ENCODE measurements at places on chromosomes 7 and 10.
A peak's percentile ranks its signal among the peaks of the same experiment; 100 is the strongest.

DNA sequence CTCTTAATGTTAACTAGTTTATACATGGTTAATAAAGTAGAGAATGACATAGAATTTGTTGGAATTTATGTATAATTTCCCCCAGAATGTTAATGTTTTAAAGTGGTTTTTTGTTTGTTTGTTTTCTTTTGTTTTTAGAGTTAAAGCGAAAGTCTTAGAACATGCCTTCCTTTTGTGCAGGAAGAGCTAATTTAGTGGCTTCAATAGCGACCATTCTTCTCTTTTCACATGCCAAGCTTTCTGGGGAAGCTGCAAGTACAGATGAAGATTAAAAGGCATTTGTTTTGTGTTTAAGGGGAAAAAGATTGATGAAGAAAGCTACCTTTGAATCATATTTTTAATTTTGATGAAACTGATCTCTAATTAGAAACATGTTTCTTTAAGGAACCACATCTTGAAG, 256.3 kb upstream of the CSTF2T start:
- no peak for DNase-seq

- no peak for DNase-seq
Measured at GRCh38 chr10:122263971-122264370, 7.1 kb upstream of the BTBD16 start.

DNA sequence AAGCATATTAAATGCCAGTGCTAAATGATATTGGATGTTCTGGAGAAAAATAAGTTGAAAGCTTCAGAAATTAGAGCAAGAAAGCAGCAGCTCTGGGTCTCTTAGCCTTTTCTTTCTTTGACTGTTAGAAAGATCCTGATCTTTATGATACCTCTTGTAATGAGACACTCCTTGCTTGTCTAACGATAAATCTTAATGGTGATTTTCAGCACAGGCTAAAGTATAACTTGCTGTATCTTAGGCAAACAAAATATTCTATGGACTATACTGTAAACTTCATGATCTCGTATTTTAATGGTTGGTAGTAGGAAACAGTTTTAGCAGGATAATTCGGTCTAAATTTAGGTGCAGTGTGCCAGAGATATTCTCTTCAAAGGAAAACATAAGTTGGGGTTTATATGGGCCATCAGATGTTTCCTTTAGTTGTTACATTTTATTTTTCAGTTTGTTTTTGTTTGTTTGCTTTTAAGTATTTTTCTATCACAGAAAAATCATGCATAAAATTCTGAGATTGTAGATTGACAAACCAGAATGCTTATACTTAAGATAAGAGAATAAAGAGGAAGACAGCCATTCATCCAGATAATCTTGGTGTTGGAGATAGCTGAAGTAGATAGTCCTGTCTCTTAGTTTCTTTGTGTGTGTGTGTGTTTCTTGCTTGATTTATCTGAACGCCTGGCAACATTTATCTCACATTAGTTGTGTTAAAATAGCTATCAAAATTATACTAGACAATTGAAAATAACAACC, 4.7 kb downstream of the CASD1 start:
- DNase-seq: peak; percentile 21

- no peak for DNase-seq
Measured at GRCh38 chr7:5638994-5639393, 142.5 kb downstream of the RNF216 start.

DNA sequence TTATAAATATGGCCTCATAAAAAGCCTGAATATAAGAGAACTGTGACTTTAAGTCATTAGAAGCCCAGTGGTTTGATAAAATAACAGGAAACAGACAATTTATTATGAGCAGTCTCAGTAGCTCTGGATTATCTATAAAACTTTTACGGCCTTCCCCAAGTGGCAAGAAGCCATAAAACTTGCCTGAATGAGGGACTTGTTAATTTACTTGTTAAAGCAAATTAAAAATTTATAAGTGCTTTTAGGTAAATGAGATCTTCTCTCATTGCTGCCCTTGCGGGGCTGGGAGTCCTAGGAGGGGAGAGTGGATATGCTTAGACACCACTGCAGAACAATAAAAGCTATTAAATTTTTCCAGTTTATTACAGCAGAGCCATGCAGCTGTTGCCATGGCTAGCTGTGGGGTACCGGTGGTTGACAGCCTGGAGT, 499.9 kb downstream of the AUTS2 start:
- no peak for DNase-seq

DNA sequence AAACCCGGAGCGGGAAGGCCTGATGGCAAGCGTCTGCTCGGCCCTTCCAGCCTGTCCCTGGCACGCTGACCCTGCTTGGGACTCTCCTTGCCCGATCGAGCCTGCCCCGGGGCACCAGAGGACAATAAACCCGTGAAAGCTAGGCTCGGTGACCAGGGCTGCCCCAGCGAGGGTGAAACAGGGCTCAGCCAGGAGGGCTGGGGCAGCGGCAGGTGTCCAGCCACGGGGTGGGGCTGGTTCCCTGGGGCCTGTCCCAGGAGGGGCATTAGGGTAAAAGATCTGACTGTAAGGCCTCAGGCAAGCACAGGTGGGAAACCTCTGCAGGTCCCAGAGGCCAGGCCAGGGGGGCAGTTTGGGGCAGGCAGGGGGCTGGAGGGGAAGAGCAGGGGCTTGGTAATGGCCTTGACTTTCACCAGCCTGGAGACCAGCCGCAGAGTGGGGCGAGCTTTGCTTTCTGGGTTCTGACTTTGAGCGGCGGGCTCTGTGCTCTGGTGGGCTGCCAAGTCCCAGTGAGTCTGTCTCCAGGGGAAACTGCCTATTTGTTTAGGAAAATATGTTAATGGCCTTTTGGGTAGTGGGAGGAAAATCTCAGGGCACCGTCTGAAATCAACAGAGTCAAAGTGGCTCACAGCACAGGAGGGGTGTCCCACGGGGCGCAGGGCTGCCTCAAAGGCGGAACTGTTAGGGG, 68.2 kb upstream of the INPP5A start:
- no peak for DNase-seq

DNA sequence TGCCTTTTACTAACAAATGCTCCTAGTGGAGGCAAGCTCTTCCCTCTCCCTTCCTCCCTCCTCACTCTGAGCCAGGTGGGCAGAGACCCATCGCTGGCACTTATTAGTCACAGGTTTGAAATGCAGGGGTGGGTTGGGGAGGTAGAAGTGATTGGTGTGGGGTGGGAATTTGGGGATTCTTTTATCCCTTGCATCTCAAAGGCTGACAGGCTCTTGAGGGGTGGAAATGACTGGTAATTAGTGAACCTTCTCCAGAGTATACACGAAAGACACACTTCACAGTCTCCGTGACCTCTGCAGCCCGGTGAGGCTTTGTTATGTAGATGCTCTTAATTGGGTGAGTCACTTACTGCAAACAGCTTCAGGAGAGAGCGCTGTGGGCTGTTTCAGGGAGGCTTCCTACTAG, 13.9 kb upstream of the LRMDA start:
- no peak for DNase-seq

- DNase-seq: no peak
Measured at GRCh38 chr7:150442811-150443210, 7.6 kb upstream of the GIMAP8 start.

GRCh38 chr7:40101201-40101600, 33.2 kb downstream of the MPLKIP start:
- no peak for DNase-seq

DNA sequence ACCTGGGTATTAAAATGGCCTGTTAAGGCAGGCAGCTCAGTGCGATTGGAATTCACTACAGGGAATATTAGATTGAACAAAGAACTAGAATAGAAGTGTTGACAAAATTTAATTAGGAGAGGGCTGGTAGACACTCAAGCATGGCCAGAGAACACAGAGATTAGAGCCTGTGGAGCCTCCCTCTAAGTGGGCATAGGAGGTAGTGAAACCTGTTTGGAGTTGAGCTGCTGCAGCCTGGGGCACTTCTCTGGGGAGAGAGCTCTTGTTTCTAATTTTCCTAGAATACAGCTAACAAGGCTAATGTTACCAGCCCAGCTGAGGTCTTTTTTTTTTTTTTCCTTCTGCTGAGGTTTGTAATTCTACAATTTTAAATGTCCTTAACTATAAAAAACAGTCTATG, 46.4 kb downstream of the TMEM168 start:
- no peak for DNase-seq

DNA sequence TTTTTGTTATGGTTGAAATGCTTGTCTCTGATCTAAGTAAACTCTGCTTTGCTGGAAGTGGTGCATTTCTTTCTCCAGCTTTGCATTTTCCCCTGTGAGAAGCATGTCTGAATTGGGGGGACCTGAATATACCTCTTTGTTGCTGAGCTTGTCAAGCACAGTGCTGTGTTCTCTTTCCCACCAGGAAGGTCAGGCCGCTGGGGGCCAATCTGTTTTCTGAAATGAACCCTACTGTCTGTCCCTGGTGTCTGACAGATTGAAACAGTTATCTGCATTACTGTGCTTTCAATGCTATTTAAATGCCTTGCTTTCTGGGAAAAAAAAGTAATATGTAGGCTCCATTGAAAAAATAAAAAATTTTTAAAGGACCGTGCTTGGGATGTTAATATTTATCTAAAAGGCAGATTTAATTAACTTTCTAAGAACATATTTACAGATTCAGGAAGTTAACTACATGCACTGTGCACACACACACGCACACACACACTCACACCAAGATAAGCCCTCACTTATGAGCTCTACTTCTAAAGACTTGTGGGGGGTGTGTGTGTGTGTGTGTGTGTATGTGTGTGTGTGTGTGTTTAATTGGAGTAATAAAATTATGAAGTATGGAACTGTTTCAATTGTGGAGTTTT, 127.0 kb upstream of the FZD1 start:
- no peak for DNase-seq

DNA sequence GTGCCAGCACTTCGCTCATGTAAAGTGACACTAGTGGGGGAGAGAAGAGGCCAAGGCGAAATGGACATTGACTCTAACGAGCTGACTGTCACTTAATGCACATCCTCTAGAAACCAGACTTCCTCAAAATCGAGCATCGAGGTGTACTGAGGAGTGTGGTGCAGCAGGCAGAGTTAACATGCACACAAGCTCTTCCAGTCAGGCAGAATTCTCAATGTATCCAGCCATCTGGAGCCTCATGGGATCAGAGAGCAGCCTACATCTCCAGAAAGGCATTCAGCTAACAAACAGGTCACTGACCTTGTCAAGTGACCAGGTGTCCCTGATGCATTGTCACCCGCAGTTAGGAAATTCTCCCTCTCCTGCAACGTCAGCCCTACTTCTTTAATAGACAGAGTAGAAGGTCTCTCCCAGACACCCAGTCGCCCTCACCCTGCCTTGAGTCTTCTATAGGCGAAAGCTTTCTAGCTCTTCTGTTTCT, 259.8 kb upstream of the AOAH start:
- no peak for DNase-seq

DNA sequence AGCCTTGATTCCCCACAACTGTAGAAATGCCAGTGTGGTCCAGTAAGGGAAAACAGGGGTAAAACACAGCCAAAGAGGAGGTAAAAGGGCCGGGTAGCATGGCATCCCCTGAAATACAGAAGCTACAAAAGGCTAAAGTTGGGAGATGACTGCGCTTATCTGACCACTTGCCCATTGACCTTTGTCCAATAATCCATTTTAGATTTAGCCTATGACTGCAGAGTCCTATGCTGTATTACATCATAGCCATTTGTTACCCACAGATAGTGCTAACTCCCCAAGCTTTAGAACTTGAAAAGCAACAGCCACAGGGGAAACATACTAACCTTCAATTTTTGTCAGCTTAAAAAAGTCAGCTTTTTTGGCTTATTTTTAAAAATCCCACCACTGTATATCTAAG, 26.2 kb downstream of the MTPN start:
- DNase-seq: no peak

GRCh38 chr7:105892387-105892786, 16.0 kb upstream of the ATXN7L1 start:
- DNase-seq: no peak

GRCh38 chr7:34758111-34758601, 100.1 kb downstream of the NPSR1 start:
- DNase-seq: no peak

DNA sequence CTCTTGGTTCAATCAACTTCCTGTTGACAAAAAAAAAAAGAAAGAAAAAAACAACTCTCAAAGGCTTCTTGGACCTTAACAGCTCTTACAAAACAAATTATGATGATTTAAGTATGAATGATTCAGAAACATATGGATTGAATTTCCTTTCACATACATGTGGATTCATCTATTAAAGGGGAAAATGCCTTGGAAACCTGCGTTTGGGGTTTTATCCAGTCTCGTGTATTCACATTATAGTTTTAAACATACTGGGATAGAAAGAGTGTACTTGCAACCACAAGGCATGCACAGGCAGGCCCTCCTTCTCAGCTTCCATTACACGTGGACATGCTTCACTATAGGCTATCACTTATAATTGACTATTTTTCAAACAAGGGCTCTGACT, 286.7 kb downstream of the INHBA start:
- no peak for DNase-seq

GRCh38 chr10:74213571-74214162, 62.6 kb downstream of the ADK start:
- no peak for DNase-seq

DNA sequence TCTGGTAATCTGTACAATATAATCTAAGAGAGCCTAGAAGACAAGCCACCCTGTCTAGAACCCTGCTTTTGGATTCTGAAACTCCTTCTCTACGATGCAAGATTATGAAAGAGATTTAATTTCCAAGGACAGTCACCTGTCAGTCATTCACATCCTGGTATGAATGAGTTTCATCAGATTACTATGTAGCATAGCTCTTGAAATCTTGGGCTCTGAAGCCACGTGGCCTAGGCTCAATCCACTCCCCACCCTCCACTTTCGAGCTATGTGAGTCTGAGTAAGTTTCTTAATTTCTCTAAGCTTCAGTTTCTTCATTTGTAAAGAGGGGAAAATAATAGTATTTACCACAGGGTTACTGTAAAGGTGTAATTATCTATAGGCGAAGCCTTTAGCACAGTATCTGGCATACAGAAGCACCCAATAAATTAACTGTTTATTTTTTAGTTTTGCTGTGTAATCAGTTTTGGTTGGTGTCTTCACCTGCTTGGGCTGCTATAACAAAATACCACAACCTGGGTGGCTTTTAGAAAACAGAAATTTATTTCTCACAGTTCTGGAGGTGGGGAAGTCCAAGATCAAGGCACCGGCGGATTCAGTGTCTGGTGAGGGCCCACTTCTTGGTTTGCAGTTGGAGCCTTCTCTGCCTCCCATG, 71.3 kb downstream of the MYOF start:
- no peak for DNase-seq

DNA sequence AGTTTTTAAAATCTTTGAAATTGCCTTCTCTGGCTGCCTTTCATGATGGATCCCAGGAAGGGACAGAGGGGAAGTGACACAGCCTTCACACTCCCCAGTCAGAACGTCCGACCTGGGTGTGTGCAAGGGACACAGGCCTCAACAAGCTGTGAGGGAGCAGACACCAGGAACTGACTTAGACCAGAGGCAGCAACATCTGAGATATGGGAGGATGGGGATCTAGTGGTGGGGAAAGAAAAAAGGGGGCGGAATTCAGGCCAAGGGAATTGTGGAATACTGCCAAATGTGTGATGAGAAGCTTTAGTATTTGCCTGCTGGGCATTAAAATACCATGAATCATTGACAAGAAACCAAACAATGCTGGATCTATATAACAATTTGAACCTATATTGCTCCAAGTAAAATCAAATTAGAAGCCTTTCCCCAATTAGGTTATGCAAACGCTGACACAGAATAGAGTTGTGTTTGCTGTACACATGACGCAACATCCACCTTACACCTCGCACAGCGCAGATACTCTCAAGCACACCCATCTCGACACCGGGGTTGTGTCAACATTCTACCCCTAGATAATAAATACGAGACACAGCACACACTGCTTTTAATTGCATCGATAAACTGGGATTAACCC, 17.2 kb upstream of the MNX1 start:
- no peak for DNase-seq

GRCh38 chr7:32062150-32062549, 8.1 kb downstream of the PDE1C start:
- DNase-seq: no peak

- DNase-seq: no peak
Measured at GRCh38 chr10:7239312-7239985, 171.4 kb downstream of the SFMBT2 start.
